ENCODE measurements at places on chromosomes 6 and 20.

GRCh38 chr20:48054051-48054450, 268.8 kb upstream of the SULF2 start:
- DNase-seq: no peak

GRCh38 chr6:45132059-45132458, 196.1 kb upstream of the RUNX2 start:
- no peak for DNase-seq

DNA sequence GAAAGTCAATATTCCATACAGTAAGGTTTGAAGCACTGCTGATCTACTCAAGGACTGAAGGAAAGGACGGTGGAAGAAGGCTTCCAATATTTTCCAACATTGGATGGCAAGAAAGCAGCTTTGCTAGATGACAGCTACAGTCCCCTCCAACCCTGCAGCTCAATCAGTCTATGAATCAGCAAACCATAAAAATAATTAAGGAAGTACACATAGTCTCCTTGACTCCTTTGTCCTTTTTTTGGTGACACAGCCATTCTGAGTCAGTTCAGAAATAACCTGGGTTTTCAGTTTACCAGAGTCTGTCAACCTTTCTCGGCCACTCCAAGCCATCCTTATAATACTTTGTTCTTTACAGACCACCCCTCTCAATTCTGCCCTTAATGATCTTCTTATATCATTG, 232.5 kb downstream of the IBTK start:
- no peak for DNase-seq

- no peak for DNase-seq
These were observed 11.2 kb upstream of the UNC93A start for GRCh38 chr6:167279766-167280446.

- no peak for DNase-seq
These were observed 28.3 kb downstream of the GZF1 start for GRCh38 chr20:23390091-23390774.

- no peak for DNase-seq
These were observed 28.5 kb upstream of the ENPP1 start for GRCh38 chr6:131779304-131779703.

DNA sequence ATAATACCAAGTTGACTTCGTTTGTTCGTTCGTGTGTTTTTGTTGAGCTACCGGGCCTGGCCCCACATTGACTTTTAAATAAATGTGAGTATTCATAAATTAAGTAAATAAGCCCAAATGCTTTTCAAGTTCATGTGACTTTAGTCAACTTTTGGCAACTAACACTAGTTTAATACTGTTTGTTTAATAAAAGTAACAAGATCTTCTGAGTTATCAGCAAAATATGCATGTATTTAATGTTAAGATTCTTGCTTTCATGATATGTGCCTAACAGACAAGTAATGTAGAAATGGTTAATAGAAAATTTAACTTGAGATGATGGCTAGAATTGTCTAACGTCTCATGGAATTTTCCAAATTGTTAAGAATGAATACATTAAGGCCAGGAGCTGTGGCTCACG, 38.7 kb upstream of the ECI2 start:
- DNase-seq: no peak

DNA sequence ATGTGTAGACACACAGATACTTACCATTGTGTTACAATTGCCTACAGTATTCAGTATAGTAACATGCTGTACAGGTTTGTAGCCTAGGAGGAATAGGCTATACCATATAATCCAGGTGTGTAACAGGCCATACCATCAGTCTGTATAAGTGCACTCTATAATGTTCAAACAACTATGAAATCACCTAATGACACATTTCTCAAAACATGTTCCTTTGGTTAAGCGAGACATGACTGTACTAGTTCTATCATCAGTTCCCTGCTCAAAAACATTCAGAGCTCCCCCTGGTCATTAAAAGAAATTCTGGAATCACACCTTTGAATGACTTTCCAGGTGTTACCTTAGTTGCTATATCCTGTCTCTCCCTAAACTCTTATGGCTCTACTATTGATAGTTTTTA, 70.4 kb upstream of the SLC2A12 start:
- DNase-seq: no peak

GRCh38 chr6:129894921-129895320, 33.8 kb upstream of the TMEM244 start:
- no peak for DNase-seq

- DNase-seq: no peak
These were observed 86.5 kb downstream of the QKI start for GRCh38 chr6:163501026-163501425.

GRCh38 chr6:56096541-56096940, 150.8 kb downstream of the COL21A1 start:
- no peak for DNase-seq

DNA sequence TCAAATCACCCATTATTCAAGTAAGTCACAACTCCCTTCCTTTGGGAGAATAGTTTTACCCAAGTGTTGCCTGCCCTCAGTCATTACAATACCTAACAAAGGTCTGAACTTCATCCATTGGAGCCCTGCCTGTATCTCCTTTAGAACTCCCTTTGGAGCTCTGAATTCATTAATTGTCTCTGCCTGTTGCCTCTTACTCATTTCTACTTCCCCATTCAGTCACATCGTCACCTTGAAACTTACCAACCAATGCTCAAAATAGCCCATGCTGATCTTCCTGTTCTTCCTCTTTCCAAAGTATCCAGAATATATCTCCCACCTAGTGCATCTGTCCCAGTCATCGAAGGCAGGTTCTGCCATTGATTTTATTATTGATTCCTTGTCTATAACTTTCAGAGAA, 120.7 kb upstream of the ADGRF1 start:
- DNase-seq: no peak

DNA sequence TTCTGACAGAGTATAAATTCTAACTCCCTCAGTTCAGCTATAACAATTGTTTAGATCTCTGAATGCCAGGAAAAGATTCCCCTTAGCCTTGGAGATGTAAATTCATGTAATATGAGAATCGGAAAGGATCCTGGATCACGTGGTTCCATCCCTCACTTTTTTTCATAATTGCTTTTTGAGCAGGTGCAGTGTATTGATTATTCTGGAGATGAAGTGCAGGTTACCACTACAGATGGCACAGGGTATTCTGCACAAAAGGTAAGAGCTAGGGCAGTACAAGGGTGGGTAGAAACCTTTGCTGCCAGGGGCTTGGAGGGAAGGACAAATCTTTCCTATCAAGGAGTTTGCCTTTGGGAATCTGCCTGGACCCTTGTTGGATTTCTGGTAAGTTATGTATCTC, 52.7 kb downstream of the KDM1B start:
- no peak for DNase-seq

GRCh38 chr6:6869094-6869493, 238.7 kb upstream of the RREB1 start:
- DNase-seq: no peak

- no peak for DNase-seq
These were observed 46.3 kb upstream of the SRPK1 start for GRCh38 chr6:35967076-35967774.

GRCh38 chr20:55761797-55762196, 243.5 kb downstream of the CBLN4 start:
- no peak for DNase-seq

DNA sequence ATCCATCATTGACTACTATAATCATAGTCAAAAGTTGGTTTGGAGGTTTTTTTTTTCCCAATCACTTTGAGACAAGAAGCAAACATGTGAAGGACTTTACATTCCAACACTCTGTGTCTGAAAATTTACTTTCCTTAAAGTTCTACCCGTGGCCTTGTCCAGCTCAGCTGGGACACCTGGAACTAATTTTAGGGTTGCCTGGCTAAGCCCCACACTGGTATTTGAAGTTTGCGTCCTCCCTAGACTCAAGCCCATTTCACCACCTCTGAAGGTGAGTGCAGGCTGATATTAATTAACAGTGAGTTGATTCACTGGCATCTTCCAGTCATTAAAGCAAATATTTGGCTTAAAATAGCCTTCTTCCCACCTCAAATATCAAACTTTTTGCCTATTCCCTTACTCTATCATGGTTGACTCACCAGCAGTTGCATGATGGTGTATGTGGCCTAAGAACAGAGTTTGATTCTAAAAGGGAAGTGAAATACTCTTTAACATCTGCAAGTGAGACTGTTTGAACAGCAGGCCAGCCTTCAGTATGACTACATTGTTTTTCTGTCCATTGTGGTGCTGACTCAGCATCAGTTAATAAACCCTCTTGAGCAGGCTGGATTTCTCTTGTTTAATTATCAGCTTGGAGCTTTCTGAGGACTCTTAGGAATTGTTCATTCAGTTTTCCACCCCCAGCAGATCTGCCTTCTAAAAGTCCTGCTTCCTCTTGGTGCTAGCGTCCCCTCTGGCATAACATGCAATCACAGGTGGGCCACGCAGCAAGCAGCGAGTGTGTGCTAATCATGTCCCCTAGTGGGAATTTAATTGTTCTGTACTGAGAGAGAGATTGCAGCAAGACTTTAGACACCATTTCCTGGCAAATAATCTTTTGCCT, 1.8 kb upstream of the PRDM1 start:
- DNase-seq: no peak

DNA sequence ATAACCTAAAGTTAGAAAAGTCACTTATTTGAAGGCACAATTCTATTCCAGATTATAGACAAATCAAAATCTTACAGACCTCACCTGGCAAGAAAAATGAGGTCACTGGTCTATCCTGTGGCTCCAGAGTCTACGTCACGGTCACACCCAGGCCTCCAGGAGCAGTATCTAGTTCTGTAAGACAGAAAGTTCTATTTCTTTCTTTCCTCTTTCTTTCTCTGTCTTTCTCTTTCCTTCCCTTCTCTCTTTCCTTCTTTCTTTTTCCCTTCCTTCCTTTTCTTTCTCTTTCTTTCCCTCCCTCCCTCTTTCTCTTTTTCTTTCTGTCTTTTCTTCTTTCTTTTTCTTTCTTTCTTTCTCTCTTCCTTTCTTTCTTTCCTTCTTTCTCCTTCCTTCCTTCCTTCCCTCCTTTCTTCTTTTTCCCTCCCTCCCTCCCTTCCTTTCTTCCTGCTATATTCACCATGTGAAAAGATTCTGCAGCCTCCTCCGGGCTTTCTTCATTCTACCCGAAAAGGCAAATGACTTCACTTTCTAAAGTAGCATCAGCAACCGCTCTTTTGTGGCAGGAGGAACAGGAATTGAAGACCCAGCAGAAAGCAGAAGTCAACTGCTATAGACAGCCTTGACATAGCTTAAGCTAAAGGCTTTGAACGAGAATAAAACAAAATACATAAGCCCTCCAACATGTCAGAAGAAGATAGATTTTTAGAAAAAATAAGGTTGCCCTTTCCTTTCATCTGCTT, 83.9 kb upstream of the SIRPG start:
- DNase-seq: no peak

DNA sequence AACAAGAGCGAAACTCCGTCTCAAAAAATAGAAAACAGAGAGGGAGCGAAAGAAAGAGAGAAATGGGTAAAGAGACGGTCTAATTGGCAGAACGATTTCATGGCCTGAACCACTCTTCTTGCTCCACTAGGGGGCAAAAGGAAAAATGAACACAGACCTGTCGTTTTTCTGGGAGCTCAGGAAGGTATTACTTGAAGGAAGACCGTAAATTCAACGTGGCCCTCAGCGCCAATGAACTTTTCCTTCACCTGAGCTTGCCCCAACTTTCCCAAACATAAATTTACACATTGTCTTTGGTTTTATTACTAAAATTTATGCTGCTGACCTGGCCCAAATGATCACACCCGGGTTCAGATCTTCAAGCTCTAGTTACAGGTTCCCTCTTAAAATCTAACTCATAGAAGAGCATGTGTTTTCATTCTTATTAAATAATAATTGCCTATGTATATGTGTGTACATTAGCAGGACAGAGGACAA, 67.3 kb downstream of the ATP9A start:
- DNase-seq: no peak

DNA sequence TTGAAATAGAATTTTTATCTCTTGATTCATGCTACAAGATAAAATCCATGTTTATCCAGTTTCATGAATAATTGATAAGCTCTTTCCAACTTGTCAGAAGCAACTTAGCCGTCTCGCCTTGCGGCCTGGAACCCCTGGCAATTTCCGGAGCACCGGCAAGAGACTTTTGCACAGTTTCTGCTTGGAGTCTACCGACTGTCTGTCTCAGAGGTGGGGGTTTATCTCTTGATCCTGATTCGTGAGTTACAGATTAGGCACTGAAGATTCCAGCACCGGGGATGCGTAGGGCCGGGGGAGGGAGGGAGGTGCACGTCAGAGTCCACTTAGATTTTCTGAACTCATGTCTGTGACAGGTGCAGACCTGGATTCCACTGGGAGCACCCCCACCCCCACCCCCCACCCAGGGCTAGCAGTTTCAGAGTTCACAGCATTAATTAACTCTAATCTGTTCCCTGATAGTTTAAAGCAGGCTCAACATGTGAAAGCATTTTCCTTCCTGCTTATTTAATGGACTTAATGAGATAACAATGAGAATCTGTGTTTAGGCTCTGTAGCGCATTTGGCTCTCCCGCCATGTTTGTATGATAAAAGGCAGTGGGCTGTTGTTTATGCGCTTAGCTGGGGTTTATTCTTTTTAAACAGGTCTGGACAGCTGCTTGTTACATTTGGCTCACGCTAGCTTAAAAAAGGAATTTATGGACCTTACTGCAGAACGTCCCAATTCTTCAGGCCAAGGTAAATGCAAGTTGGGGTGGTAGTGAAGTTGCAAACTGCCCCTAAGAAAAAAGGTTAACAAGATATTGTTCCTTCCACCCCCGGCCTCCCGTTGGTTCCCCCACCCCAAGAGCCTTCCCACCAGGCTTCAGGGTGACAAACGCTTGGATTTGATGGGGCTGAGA, 8.1 kb upstream of the APCDD1L start:
- DNase-seq: no peak

- no peak for DNase-seq
These were observed 13.1 kb downstream of the UTRN start for GRCh38 chr6:144298194-144298593.

DNA sequence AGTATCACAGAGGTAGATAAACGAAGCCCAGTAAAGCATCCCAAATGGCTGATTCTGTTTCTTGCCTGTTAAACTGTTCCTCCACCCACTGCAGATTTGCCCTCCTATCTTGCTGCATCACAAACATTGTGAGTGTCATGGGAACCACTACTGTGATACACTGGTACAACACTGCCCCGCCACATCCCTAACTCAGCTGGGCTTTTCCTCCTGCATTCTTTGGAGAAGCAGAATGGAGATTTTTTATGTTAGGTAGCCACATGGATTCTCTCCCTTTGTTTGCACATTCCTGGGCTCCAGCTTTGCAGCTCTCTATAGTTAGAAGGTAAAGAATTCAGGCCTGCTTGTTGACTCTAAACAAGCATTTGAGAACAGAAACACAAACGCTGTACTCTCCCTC, 234.1 kb downstream of the TMEM242 start:
- DNase-seq: no peak

- peak; percentile 40 for DNase-seq
These were observed 43.1 kb upstream of the TNFAIP3 start for GRCh38 chr6:137823826-137824555.

GRCh38 chr20:62232194-62232593, 6.1 kb upstream of the OSBPL2 start:
- DNase-seq: no peak

GRCh38 chr6:161436106-161436876, 162.4 kb upstream of the AGPAT4 start:
- DNase-seq: no peak

GRCh38 chr6:14711704-14712379, 534.0 kb upstream of the JARID2 start:
- no peak for DNase-seq

- DNase-seq: no peak
These were observed 117.4 kb downstream of the TTLL2 start for GRCh38 chr6:167442245-167442644.

GRCh38 chr20:61989741-61990140, 75.9 kb downstream of the TAF4 start:
- no peak for DNase-seq

GRCh38 chr6:117465691-117466090, 16.8 kb upstream of the DCBLD1 start:
- DNase-seq: no peak

All from stimulated activated CD4-positive, alpha-beta T cell treated with anti-CD3 and anti-CD28 coated beads, Interleukin-15, amount 100 ng/mL, for 48 hours (primary cell).